H9 (cell line): ENCODE measurements at places on chromosomes 1 and 21.

- no peak for DNase-seq
These were observed 100.8 kb downstream of the C1orf21 start for GRCh38 chr1:184487531-184488193.

- no peak for DNase-seq
These were observed 35.3 kb upstream of the DMRTA2 start for GRCh38 chr1:50458507-50458906.

DNA sequence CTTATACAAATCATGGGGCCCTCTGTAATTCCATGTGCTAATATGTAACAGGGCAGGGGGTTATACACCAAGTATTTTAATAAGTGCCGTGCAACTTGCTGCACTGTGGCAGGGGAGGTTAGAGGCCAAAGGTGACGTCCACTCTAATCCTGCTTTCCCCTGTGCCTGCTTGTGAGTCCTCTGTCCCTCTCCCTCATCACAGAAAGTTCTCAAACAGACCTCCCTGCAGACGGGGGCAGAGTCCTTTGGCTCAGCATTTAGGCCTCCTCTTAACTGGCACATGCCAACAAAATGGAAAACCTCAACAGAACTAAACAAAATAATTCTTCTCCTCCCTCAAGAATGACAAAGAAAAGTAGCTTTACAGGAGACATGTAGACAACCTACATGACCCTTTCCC is 2.9 kb downstream of the RXRG start:
- DNase-seq: no peak

GRCh38 chr1:18047122-18047521 is 60.5 kb upstream of the IGSF21 start:
- no peak for DNase-seq

GRCh38 chr1:161733526-161733925 is 12.2 kb downstream of the FCRLB start:
- no peak for DNase-seq

DNA sequence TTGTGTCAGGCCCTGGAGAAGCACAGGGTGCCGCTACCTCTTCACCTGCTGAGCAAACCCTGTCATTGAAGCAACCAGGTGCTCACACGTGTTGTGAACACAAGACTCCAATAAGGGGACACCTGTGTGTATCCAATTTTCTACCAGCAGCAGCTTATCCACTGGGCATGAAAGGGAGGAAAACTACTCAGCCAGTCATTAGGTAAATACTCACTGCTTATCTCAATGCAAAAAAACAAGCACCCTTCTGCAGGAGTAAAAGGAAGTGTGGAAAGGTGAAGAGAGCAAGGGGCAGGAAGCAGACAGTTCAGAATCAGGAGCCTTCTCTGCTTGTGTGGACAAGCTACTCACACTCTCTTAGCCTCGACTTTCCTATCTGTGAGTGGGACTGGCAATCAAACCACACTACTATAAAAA is 148.9 kb downstream of the ETS2 start:
- DNase-seq: no peak
